ENCODE measurements at places on chromosomes 3 and 15. TPM values are rescaled to one million over a fixed set of nuclear protein-coding genes. Genes with fewer than 3 reads are reported as not detected.

DNA sequence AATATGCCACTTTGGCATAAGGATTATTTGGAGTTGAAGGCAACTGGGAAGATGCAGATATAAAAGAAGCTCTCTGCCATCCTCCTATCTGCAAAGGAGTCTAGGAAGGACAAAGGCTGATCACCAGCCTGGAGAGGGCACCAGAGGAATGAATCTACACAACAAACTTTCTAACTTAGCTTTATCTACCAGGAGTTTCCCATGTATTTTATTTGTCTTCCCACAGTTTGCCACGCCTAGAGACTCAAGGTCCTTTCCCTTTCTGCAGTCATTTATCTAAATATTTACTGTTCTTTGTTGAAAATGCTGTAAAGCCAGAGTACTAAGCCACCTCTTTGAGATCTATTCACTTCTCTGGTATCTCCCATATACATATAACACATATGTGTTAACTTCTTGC, 32.2 kb downstream of the GPR176 start:
- DNase-seq = peak; percentile 66

GRCh38 chr15:39960411-39960810, 26.5 kb downstream of the EIF2AK4 start:
- DNase-seq = no peak

DNA sequence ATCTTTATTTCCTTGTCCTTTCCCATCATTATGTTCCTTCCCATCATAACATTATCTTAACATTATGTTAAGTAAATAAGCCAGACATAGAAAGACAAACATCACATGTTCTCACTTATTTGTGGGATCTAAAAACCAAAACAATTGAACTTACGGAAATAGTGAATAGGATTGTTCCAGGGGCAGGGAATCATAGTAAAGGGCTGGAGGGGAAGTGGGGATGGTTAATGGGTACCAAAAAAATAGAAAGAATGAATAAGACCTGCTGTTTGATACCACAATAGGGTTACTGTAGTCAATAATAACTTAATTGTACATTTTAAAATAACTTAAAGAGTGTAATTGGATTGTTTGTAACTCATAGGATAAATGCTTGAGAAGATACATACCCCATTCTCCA, 36.7 kb upstream of the MBNL1 start:
- no peak for DNase-seq

GRCh38 chr3:145807990-145808389, 353.0 kb downstream of the PLOD2 start:
- peak; percentile 20 for DNase-seq

DNA sequence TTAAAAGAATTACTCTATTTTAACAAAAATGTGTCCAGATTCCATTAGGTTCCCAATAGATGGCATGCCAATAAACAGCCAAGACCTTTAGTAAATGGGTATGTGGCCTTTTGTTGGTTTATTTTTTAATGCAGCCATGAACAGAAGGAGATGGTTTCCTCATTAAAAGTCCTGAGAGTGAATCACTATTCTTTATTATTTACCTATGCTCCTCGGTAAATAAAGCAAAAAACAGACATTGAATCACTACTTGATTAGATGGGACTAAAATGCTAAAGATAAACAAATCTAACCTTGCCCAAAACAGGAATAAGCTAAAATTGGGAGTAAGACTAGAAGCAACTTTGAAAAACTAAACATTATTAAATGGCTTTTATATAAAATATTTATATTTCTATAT, 94.2 kb downstream of the TNIK start:
- DNase-seq = no peak

GRCh38 chr15:99097441-99098410, 7.2 kb upstream of the SYNM start:
- DNase-seq = no peak

DNA sequence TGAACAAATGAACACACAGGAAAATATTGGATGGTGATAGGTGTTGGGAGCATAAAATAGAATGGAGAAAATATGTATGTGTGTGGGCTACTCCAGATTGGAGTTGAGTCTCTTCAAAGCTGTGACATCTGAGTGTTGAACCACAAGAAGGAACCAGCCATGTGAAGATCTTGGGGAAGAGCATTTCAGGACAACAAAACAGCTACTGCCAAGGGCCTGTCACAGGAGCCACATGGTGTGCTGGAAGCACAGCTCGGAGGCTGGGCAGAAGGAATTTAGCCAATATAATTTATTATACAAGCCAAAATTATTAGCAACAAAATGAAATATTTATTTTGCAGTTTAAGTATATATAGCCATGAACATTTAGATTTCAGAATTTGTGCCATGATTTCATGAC, 108.3 kb upstream of the FGF7 start:
- no peak for DNase-seq

Gene GPR27
- not detected for total RNA-seq
